Stimulated activated CD8-positive, alpha-beta memory T cell treated with anti-CD3 and anti-CD28 coated beads, Interleukin-7, amount 100 ng/mL, for 48 hours (primary cell): ENCODE measurements at places on chromosomes 7 and 10.

DNA sequence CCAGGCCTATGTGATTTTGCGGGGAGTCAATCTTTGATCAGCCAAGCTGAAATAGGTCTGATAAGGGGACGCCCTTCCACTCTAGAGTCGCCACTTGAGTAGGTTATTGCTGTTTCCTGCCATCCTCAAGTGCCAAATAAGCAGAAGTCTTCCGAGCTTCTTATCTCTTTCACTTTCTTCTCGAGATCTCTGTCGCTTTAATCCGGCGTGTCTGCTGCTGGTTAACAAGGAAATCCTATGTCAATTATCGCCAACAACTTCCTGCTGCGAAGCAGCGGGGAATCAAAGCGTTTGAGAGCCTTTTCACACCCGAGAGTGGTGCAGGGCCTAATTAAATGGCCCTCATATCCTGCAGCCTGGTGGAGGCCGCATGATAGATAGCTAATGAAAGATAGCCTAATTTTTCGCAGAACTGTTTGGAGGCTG is 215.9 kb downstream of the RAB11FIP2 start:
- no peak for DNase-seq

DNA sequence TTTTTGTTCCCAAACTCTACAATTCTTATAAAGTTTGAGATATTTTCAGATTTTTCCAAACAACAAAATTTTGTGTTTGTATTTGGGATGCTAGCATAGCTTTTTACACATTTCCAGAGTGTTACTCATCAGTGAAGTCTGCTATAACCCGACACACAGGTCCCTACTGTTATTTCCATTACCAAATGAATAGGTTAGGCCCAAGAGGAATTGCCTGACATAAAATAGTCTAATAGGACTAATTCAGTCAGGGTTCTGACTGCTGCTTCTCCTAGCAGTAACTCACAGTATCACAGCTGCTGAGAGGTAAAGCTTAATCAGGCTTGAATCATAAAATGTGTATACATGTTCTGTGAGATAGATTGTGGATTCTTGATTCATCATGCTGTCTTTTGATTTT is 49.1 kb upstream of the STRIP2 start:
- DNase-seq = no peak

DNA sequence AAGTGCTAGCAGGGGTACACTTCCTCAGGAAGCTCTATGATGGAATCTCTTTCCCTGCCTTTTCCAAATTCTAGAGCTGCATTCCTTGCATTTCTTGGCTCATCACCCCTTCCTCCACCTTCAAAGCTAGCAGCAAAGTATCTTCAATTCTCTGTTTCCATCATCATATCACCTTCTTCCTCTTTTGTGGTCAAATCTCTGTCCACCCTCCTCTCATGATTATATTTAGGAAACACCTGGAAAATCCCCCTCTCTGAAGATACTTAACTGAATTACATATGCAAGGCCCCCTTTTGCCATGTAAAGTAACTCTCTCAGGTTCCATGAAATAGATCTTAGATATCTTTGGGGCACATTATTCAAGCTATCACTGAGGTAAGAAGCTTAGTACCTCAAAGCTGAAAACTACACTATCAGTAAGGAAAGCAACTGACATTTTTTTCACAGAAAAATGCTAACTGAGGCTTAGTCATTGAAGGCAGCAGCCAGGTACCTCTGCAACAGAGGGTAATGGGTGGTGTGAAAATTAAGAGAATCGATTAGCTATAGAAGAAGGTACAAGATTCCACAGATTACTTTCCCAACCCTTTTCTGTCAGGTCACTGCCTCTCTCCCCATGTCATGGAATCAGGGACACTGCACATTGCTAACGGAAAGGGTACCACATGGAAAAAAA is 197.3 kb downstream of the MACC1 start:
- DNase-seq = no peak

DNA sequence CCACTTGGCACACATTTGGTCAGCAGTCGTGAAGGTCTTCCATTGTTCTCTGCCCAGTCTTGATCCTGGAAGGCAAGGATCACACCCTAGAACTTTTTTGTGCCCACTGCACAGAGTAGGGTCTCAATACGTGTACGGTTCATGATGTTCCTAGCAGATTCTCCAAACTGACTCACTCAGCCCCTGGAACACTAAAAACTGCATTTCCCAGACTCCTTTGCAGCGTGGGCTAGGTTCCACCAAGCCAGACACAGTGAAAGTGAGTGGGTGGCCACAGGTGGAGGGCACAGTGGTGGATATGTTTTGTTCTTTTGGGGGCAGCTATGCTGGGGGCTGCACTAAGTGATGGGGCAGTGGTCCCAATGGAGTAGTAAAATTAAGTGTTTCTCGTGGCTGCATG is 1.5 kb upstream of the LHPP start:
- DNase-seq = no peak

DNA sequence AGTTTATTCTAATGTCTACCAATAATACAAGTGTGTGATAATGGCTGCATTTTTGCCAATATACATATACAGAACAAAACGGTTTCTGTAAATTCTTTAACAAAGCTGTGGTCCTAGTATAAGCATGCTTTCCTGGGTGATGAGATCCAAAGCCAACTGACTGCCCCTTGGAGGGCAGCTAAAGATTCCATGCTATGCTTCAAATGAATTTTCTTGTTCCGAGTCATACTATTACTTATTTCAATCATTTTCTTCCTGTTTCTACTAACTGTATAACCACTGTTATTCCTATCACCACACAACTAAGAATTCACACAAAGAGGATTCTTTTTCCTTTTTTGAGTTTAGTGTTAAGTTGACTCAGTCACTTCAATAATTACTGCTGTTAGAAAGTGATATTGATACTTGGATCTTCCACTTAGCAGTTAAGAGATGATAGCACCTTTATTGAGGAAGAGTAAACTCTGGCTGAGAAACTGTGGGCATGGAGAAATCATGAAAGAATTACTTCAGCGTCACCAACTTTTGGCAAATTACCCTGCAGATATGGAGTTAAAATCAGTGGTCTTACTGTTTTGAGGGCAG is 197.5 kb downstream of the ARL4A start:
- no peak for DNase-seq
